ENCODE measurements at places on chromosomes 7 and 10.

GRCh38 chr10:78952686-78953085, 116.1 kb upstream of the ZMIZ1 start:
- DNase-seq, result peak; percentile 85

DNA sequence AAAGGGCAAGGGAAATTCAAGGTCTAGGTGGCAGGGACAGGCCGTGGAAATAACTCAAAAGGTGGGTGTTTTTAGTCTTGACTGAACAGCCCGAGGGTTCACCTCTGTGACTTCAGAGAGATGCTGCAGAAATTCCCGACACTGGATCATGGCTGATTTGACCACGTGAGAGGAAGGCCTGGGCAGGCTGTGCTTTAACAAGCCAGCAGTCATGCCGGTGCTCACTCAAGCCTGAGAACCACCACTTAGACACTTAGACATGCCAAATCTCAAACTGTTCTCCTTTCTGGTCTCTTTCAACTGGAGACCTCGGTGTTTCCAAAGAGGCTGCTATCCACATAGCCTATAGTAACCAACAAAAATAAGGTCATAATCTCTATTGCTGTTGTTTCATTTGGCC, 15.4 kb downstream of the TECTB start:
- DNase-seq, result no peak

GRCh38 chr7:118648002-118648401, 423.5 kb downstream of the ANKRD7 start:
- no peak for DNase-seq

DNA sequence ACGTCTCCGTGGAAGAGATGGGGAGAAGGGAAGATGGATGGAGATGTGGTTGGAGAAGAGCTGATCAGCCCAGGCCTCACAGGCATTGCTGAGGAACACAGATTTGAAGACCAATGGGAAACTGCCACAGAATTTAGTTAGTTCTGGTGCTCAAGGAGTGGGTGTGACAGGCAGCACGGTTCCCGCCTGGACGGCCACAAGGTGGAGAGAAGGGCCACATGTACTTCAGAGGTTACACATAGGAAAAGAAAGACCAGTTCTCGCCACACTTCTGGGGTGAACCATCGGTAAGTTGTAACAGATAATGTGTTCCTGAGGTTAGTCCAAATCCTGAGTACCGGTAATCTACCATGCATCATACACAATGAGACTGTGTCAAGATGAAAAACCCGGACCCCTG, 29.5 kb upstream of the GJD4 start:
- DNase-seq, result no peak

GRCh38 chr7:110568932-110569331, 522.0 kb upstream of the LRRN3 start:
- no peak for DNase-seq

DNA sequence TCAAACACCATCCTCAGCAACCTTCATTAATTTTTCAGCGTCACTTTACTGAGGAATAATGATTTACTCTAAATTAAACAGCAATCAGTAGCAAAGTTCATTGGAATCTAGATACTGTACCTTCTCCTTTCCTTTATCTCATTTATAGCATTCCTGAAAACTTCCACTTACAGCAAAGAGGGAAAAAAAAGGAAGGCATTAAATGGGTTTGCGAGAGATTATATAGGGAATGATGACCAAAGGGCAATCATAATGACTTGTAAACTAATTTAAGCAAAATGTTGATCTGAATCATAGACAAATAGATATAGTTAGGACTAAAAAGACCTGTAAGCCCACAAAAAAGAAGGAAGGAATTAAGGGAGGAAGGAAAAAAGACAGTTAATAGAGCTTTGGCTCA, 42.0 kb downstream of the IPMK start:
- no peak for DNase-seq

- no peak for DNase-seq
These were observed 11.3 kb upstream of the STMP1 start for GRCh38 chr7:135650831-135651573.

GRCh38 chr10:108374991-108375390, 1210.5 kb upstream of the SORCS1 start:
- DNase-seq, result no peak

DNA sequence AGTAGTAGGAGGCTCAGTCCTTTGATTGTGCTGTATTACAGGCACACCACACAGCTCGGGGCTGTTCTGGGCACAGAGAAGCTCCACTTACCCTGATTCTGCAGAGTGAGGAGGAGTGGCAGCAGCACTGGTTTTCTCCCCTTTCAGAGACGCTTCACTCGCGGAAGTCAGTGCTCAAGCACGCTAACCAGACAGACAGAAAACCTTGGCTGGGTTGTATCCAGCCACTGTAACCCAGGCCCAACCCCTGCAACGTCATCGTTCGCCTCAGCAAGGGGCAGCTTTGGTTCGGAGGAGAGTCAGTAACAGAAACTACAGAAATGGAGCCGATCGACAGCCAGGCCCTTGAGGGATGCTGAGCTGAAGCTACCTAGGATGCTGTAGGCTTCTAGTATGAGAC, 171.0 kb downstream of the SLC16A9 start:
- no peak for DNase-seq

DNA sequence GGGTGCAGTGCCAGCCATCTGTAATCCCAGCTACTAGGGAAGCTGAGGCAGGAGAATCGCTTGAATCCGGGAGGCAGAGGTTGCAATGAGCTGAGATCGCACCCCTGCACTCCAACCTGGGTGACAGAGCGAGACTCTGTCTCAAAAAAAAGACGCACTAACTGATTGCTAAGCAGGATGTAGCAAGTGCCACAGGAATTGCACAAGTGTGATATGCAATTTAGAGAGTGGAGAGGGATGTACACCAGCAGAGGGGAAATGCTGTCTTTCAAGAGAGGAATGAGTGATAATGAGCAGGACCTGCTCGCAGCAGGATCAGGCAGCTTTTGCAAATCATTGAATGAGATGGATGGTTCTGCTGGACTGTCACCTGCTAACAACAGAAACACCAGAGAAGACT, 13.3 kb upstream of the SLC16A12 start:
- no peak for DNase-seq

DNA sequence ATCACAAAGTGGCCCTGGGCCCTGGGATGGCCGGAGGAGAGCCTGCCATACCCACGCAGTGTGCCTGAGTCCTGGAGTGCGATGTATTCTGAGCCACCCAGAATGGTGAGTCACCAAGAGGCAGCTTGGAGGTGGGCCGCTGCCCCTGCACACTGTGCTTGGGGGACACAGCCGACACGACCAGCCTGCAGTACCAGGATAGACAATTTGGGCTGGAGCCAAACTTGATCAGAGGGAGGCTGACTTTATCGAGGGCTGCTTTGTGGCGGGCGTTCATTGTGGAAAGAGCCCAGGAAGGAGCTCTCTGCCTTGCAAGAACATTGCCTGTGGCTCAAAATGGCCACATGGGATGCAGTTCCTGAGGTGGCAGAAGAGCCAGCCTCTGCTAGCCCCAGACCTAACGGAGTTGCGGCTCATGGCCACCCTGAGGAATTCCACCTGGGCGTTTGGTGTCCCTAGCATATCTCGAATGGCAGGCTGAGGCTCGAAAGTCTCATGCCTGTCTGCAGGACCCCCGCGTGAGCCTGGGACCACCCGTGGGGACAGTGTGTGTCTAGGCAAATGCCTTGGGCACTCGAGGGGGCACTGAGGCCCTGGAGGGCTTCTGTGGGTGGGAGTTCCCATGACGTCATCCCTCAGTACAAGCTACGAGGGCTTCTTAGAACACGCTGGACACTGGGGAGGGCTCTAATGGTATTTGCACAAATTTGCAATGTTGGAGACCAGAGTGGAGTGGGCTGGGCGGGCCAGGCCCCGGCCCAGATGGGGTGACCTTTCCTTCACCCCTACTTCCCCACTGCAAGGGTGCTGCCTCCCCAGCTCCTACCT, 79.7 kb downstream of the LHPP start:
- DNase-seq, result no peak

GRCh38 chr10:117542706-117543224, at the start of gene EMX2:
EMX2 (plus strand) TSS chr10:117542746; CDS start chr10:117543268, 522 bp downstream.
- DNase-seq, result no peak

- DNase-seq, result no peak
These were observed 56.9 kb downstream of the NEUROG3 start for GRCh38 chr10:69516316-69516715.

- no peak for DNase-seq
These were observed 45.3 kb downstream of the NRG3 start for GRCh38 chr10:81920213-81920829.

GRCh38 chr10:98470850-98471249, 24.1 kb upstream of the HPS1 start:
- DNase-seq, result no peak

DNA sequence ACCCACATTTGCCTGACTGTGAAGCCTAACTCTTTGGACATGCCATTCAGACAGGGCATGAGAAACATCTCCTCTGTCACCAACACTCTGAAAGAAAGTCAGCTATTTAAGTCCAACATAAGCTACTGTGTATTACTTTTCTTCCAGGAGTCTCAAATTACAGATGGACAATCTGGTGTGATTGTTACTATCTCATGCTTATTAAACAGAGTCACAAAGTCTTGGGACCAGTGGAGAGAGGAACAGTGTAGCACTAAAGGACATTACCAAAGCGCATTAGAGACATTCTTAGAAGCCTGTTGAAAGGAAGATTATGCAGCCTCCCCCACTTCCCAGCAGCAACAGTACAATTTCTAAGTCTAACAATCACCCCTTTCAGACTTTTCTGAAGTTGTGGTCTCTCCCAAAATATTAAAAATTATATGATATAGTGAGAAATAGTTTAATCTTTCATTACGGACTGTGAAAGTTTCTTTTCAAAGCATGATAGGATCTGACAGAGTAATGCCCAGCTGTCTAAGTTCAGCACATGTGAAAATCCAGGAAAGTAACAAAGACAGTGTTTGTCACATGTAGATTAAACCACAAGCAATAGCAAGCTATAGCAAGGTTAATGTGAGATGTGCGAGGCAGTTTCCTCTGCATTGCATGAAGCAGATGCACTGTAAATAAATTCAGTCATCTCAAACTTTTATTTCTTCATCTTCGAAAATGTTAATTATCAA, 280.9 kb upstream of the FZD8 start:
- DNase-seq, result no peak

DNA sequence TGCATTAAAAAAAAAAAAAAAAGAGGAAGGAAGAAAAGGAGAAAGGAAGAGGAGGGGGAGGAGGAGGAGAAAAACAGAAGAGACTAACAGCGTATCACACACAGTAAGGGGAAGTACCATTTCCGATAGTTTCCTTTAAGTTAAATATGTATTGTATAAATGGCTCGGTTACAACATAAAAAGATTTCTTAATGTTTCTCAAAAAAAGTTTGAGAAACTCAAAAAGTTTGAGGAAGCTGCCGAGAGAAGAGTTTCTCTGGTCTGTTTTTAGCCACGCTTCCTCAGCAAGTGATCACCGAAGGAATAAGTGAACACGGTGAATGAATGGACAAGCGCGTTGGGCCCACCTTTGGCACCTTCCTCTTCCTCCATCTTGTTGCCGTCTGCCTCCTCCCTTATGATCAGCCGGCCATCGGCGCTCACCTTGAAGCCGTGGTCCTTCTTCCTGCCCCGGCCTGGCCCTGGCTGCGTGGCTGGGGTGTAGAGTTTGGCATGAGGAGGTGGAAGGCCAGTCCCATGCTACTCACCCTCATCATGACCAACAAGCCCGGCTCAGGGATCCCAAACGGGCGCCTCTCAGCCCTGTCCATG, 31.3 kb upstream of the FRAT2 start:
- DNase-seq, result no peak

DNA sequence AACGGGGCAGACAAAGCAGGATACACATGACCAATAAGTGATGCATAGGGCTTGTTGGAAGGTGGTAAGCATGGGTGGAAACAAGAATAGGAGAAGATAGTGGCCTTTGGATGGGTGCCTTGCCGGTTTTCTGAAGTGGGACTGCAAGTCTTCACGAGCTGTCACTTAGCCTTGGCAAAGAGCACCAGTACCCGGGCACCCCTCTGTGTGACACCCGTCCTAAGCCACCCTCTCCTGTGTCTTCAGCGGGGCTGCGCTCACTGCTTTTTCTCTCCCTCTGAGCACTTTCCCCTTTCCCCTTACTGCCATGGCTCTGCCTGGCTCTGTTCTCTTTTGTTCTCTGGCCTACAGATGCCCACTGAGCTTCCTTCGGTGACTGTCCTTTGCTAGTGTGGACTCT, 399.7 kb upstream of the MKI67 start:
- DNase-seq, result no peak

DNA sequence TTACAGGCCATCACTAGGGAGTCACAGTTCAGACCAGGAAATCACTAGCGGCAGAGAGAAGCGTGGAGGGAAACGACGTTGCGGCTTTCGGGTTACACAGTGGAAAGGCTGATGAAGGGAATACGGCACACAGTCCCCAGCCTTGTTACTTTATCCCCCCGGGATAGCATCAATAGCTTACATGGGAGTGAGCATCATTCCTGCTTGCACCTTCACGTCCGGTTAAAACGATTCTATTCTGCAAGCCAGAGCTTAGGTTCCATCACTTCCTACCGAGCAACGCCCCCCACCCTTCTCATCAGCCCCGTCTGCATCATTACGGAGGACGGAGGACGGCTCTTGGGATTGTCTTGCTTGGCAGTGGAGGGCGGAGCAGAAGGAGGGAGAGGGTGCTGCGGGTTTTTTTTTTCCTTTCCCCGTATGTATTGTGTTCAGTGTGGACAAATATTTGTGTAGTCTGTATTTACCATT, 124.9 kb downstream of the CLEC2L start:
- no peak for DNase-seq

GRCh38 chr10:85413570-85413969, 953.0 kb downstream of the GRID1 start:
- no peak for DNase-seq

DNA sequence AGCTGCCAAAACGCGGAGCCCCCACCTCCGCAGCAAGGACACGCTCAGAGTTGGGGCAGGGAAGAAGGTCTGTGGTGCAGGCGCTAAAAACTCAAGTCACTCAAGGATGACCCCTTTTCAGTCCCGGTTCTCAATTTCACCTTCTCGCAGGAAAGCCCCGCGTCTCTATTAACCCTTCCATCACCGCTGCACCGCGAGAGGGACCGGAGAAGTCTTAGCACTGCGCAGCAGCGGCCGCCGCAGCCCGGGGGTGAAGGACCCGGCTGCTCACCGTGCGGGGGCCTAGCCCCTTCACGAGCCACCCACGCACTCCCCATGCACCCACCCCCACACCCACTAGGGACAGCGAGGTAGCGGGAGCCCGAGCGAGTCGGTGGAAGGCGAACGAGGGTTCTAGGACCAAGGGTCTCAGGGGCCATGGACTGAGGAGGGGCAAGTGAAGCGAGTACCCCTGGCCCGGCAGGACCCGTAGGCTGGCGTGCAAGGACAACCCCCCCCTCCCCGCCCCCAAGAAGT, 162.9 kb downstream of the SH3PXD2A start:
- DNase-seq, result no peak

GRCh38 chr7:108529341-108529740, 3.4 kb upstream of the PNPLA8 start:
- no peak for DNase-seq

All from astrocyte of the cerebellum (primary cell).